ENCODE measurements at places on chromosomes 13 and 19.

DNA sequence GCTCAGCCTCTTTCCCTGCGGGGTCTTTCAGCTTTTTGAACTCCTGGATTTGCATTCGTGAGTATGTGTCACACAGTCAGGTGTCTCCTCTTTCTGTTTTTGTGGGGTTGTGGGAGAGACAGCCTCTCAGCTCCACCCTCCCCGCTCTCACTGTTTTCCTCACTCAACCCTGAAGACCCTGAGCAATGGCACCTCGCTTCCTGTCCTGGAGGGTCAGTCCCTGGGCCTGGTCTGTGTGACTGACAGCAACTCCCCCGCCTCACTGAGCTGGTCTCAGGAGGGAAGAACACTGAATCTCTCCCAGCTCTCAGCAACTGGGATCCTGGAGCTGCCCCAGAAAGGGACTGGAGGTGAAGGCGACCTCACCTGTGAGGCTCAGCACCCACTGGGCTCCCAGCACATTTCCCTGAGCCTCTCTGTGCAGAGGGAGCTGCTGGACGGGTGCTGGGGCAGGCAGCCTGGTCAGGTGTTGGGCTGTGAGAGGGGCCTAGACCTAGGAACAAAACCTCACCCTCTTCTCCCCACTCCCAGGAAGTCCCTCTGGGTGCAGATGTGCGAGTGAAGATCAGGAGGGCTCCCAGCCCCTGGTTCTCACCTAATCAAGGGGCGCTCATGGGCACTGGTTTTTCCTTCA lies 4.2 kb upstream of the SIGLEC7 start:
- no peak for DNase-seq

GRCh38 chr19:4566402-4567051 lies 7.0 kb upstream of the SEMA6B start:
- DNase-seq, result no peak

GRCh38 chr19:44552324-44552723 lies 22.8 kb upstream of the CEACAM20 start:
- no peak for DNase-seq

DNA sequence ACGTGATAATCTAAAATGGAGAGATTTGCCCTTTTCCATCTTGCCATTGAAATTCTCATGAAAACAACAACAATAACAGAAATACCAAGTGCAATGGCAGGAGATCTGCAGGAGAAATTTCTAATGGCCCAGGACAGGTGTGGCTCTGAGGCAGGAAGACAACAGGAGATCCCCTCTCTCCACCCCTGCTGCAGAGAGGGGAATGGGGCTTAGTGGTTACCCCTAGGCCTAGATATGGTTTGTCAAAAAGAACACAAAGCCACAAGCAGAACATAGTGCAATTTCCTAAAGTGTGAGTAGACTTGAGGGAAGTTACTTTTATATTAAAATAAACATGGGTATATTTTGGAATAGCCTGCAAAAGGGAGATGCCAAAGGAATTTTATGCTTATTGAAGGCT lies 369.5 kb downstream of the KCNRG start:
- DNase-seq, result no peak

GRCh38 chr13:74865656-74866055 lies 616.3 kb downstream of the TBC1D4 start:
- no peak for DNase-seq

DNA sequence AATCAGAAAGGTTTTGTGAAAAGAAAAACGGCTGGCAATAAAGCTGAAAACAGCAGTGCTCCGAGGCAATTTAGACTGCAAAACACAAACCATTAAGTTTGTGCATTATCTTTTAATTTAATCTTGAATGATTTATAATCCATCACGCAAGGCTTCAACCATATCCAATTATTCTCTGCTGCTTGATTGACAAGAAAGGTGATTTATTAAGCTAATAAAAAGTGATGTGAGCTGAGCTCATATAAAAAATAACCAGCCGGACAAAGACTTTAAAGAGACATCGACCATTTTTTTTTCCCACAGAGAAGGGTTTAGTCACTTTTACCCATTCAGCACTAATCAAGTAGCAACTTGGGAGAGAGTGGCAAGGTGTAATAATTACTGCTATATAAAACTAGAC lies 33.6 kb downstream of the TSHZ3 start:
- DNase-seq, result no peak

DNA sequence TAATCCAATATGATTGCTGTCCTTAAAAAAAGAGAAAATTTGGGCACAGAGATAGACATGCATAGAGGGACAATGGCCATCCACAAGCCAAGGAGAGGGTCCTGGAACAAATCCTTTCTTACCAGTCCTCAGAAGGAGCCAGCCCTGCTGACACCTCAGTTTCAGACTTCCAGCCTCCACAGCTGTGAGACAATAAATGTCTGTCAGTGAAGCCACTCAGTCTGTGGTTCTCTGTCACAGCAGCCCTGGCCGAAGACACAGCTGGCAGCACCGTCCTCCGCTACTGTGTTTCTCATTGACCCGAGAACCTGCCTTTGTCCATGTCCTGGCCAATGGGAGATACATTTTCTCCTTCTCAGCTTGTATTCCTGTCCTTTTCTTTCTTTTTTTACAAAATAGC lies 207.9 kb downstream of the TM9SF2 start:
- DNase-seq, result no peak

DNA sequence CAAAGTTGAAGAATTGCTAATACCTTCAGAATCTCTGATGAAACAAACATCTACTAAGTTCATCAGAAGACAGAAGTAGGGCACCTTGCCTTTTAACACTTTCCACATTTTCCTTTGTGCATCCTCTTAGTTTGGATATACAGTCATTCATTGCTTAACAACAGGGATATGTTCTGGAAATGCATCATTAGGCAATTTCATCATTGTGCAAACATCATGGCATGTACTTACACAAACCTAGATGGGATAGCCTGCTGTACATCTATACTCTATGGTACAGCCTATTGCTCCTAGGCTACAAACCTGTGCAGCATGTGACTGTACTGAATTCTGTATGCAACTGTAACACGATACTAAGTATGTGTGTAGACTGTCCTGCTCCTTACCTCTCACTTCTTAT lies 169.8 kb downstream of the SUCLA2 start:
- DNase-seq, result no peak

DNA sequence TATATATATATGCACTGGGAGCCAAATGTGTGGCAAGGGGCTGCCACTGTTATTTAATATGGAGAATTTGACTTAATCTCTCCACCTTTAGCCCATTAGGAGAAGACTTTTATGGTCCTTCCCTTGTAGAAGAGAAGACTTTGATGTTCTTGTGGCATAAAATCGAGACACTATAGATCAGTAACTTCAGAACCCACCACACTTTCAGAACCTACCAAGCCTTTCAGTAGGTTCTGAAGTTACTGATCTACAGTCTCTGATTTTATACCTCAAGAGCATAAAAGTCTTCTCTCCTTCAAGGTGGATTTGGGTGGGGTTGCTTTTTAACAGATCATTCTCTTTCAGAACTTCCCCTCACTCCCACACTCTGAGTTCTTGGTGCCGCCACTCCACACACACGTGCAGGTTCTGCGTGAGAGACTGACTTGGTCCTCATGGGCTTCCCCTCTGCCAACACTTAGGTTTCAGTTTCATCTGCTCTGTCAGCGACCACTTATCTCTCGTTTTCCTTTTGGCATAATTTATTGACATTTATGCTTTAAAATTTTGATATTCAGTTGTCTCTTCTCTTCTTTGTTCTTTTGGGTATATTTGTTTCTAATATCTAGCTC lies 213.4 kb upstream of the PCDH17 start:
- DNase-seq, result no peak

DNA sequence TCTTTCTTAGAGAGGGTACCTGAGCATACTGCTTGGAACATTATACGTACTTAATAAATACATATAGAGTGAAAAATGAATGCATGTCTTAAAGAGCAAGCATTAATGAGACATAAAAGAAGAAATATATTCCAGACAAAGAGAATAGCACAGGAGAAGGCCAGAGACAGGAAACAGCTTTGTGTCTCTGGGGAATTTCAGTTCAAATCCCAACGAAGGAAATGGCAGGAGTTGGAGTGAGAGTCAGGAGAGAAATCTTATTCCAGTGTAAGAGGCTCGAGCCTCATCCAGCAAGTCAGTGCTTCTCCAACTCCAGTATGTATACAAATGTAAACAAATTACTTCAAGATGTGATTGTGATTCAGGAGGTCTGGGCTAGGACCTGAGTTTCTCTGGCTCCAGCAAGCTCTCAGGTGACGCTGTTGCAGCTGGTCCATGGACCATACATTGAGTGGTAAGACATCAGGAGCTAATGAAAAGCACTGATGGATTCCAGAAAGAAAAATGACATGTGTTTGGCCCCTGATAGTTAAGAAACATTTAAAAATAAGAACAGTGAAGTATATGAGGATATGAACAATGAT lies 108.2 kb downstream of the RAP2A start:
- DNase-seq, result no peak

DNA sequence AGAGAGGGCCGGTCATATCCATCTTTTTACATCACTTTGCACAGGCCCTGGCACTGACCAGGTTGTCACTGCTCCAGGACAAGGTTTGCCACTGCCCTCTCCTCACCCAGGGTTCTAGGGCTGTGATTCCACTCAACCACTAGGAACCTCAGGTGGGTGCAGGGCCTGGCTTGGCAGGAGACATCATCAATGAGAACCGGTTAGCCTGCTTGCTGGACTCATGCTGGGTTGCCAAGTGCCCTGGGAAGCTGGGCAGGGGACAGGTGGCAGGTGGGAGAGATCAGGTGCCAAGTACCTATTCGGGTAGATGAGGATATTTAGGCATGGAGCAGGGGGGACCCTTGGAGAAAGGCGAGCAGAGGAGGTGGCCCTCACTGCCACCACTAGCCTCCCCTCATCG lies 4.2 kb upstream of the CERS4 start:
- DNase-seq, result no peak

- no peak for DNase-seq
Measured at GRCh38 chr19:46926170-46927071, 65.6 kb downstream of the ARHGAP35 start.

- no peak for DNase-seq
Measured at GRCh38 chr13:36979361-36980050, 19.6 kb downstream of the ALG5 start.

DNA sequence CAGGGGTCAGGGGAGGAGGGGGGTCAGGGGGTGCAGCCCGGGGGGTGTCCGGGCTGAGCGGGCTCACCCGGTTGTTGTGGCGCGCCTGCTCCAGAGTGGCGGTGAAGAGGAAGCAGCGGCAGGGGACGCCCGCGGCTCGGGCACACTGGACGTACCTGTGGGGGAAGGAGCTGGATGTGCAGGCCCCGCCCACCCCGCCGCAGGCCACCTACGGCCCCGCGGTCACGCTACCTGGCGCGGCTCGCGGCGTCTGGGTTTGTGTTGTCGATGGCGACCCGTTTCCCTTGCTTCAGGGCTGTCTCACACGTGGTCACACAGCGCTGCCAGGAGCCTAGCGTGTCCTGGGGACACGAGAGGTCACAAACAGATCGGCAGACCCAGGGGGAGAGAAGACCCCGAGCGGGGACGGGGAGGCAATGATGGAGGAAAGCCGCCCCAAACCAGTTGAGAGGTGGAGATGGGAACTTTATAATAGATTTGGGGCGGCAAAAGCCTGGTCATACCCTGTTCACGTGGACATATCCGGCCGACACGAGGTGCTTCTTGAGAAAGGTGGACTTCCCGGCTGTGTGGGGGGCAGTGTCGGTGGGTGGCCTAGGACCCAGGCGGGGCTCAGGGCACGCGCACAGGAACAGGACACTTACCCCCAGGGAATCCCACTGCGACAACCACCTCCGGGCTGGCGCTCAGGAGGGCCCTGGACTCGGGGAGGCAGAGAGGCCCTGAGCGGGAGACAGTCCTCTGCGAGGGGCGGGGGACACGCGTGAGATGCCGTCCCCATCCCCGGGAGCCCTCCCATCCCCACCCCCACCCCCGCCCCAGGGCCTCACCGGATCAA lies 5.6 kb downstream of the PNKP start:
- DNase-seq, result no peak

GRCh38 chr19:7921302-7921966 lies 1.3 kb downstream of the SNAPC2 start:
- DNase-seq, result no peak

DNA sequence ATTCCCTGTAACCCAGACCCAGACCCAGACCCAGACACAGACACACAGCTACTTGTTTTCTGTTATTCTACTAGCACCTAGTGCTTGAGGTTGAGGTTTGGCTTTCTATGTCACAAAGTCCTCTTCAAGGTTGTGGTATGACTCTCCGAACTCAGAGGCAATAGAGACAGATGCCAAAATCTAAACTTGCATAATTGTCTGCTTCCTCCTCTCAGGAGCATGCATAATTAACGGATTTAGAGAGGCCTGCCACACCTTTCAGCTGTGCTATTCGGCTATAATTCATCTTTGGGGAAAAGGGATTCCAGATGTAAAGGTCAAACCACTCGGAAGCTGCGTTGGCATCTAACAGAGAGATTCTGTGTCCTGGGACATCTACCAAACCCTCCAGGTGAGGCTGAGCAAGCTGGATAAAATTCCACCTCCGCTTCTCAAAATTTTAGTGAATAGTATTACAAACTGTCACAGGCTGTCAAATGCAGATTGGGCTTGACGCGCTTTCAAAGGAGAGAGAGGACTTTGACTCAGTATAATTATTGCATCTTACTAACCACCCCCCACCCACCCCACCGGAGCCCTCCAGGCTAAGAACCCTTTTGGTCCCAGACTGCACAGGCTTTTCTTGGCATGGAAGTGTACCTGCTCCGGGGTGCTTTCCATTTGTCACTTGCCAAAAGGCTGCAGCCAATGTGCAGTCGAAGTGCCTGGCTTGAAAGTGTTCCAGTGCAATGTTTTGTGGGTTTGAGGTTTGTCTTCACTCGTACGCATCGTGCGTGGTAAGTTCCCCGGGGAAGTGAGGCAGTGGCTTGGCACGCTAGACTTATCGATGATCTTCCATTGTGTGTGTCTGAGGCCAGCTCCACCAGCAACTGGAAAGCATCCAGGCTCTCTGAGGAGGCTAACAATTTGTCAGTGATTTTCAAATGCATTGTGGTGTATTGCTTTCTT lies 194.1 kb downstream of the TDRD3 start:
- no peak for DNase-seq

DNA sequence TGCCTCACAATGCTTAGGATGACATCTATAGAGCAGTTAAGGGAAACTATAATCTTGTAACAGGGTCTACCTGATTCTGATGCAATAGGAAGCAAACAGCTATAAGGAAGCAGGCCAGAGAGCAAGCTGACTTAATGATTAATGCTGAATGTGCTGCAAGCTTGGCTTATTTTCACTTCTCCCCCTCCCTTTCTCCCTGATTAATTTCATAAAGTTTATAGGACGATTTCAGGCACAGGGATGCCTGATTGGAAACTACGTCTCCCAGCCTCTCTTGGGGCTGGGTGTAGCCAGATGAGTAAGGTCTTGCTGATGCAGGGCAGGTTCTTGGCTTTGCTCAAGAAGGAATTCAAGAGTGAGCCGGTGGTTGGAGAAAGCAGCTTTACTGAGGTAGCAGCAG lies 82.8 kb upstream of the MRI1 start:
- no peak for DNase-seq

DNA sequence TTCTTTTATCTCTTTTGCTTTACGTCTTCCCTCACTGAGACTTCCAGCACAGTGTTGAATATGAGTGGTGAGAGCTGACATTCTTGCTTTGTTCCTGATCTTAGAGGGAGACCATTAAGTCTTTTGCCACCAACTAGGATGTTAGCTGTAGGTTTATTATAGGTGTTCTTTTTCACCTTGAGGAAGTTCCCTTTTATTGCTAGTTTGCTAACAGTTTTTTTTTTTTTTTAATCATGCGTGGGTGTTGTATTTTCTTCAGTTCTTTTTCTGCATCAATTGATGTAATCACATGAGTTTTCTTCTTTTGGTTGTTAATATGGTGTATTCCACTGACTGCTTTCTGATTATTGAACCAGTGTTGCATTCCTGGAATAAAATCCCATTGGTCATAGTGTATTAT lies 21.1 kb downstream of the AP1M1 start:
- no peak for DNase-seq

All from esophagus squamous epithelium (tissue), 5 donors.